ENCODE measurements at places on chromosomes 4 and X.

GRCh38 chr4:157674699-157675098 lies 454.2 kb downstream of the GRIA2 start:
- no peak for DNase-seq

GRCh38 chr4:80841587-80842281 lies 188.8 kb upstream of the BMP3 start:
- DNase-seq, result no peak

DNA sequence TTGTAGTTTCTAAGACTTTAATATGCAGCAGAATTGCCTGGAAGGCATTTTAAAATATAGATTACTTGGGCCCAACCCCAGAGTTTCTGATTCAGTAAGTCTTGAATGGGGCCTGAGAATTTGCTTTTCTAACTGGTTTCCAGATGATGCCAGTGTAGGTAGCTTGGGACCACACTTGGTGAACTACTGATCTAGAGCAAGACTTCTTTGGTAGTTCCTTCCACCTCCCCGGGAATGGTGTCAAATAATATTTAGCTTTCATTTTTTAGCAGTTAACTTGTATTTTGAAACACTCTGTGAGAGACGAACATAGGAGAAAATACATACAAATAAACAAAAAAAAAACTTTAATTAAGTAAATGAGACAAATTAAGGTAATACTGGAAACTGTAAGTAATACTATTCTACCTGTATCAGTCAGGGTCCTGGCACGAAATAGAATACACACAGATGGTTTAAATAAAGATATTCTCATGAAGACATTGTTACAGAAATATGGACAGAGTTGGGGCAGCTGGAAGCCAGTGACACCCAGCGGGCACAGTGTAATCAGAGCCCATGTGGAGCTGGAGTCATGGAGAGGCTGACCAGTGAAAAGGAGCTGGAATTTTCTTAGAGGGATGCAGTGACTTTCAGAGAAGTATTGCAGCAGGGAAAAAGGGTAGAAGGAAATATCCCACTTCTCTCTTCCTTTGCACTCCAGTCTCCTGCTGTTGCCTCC lies 905.7 kb downstream of the CCSER1 start:
- DNase-seq, result no peak

GRCh38 chr4:188195389-188195985 lies 56.2 kb downstream of the TRIML1 start:
- no peak for DNase-seq

DNA sequence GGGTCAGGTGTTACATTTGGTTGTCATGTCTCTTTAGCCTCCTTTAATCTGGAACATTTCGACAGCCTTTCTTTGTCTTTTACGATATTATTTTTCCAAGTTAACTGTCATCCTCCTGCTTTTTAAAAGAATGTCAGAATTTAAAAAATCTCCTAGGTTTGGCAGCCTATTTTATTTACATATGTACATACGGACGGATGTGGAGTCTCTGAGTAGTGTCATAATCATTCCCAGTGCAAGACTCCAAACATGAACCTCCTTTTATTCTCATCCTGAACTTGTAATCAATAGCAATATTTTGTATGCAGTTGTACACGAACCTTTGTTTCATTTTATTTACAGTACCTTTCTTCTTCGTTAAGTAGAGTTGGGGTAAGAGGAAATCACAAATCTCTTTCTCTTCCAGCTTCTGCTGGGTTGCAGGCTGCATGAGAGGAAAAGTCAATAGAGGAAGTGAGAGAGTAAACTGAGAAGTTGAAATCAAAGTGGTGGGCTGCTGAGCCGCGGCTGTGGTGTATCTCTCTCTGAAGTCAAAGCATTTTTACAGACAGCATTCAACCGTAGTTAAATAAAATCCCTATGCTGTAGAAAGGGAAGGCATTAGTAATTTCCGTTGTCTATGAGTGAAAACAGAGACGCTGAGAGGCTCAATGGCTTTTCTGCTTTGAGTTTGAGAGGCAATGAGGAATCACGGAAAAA lies 53.9 kb upstream of the RPS6KA3 start:
- no peak for DNase-seq

DNA sequence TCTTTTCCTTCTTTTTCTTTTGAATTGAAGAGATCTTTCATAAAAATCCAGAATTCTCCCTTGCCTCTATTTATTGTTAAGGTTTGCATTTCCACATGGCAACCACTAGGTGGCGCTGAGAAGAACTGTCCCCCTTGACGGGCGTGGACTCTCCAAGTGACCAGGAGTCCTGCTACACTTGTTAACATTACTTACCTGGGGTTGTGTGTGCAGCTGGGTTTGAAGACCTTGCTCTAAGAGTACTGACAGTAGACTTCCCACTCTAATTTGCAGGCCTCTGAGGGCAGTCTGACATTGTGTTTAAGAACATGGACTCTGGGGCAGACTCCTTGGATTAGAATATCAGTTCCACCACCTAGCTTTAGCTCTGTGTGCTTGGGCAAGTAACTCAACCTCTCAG lies 52.8 kb downstream of the GPRIN3 start:
- peak; percentile 71 for DNase-seq

DNA sequence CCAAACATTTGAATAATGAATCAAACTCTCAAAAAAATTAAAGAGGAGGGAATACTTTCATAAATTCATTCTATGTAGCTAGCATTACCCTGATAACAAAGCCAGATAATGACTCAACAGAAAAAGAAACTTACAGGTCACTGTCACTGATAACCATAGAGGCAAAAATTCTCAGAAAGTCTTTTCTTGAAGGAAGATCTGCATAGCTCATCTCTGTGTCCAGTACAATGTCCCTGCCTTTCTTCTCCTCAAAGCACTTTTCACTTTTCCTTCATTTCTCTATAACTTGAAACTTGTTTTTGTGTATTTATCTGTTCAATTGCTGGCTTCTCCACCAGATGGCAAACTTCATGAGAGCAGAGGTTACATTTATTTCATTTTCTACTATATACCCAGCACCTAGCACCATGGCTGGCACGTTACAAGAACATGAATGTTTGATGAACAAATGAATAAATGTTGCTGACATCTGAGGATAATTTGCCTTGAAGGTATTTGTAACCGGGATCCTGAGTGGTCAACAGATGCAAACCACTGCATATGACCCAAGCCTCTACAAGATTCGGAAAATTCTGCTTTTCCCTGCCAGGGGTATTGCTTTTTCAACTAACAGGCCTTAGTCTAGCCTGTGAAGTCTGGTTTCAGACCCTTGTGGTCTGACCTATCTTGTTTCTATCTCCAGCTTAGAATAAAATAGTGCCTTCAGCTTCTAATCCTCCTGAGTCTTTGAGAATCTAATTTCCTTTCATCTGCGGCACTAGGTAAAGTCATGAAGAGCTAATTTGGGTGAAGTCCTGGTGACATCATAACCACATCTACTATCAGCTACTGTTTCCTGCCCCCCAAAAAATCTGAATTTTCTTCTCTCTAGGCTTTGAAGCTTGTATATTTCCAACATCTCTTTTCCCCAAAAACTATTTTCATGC lies 52.5 kb upstream of the ANTXR2 start:
- peak; percentile 61 for DNase-seq

DNA sequence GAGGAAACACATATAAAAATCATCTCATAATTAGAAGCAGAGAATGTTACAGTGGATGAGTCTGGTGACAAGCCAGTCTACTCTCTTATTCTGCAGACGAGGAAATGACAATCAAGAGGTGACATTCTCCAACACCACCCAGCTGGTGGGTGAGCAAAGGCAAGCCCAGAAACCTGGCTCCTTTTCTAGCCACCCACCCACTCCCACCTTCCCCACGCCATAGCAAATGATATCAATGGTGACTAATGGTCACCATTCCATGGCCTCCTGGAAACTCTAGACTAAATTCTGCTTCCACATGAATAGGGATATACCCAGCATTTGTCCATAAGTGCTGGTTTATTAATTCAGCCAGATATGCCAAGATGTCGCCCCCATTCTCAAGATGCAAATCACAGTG lies 10.7 kb downstream of the SEL1L3 start:
- DNase-seq, result no peak

DNA sequence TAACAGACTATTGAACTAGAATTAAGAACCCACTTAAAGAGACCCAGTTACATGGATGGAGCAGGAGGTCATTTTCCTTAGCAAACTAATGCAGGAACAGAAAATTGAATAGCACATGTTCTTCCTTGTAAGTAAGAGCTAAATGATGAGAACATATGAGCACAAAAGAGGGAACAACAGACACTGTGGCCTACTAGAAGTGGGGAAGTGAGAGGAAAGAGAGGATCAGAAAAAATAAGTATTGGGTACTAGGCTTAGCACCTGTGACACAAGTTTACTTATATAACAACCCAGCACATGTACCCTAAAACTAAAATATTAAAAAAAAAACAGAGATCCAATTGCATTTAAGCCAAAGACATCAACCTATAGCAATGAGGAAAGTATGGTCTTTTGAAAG lies 26.2 kb downstream of the ARAP2 start:
- no peak for DNase-seq

GRCh38 chr4:44071959-44072955 lies 376.4 kb downstream of the KCTD8 start:
- no peak for DNase-seq

DNA sequence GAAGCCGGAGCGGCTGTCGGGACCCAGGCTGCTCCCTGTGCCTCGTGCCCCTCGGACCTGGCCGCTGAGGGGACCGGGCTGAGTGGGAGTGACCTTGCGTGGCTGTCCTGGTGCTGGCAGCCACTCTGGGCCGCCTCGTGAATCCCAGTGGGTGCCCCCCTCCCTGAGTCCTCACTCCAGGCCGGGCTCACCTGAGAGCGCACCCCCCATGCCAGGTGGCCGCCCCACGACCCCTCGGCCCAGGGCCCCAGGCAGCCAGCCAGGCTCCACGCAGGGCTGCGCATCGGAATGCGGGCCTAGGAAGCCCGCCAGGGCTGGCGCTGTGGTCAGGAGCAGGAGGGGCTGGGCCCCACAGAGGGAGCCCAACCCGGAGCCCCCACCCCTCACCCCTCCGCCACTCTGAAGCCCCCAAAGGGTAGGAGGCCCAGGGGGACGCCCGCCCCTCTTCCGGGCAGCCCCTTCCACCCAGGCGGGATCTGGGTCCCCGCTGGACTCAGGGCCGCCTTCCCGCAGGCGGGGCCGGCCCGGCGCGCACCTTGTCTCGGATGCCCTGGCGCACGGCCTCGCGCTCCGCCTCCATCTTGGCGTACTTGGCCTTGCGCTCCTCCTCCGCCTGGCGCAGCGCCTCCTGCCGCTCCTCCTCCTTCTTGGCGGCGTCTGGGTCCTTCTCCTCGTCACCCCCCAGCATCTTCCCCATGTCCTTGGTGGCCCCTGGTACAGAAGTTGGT lies 33.9 kb downstream of the CPLX1 start:
- peak; percentile 29 for DNase-seq
